ENCODE measurements at places on chromosomes 1 and 21.

- no peak for DNase-seq
Observed at GRCh38 chr1:48051466-48052126, 54.4 kb upstream of the TRABD2B start.

GRCh38 chr1:168634951-168635532, 58.6 kb downstream of the XCL1 start:
- DNase-seq, result no peak

- no peak for DNase-seq
Observed at GRCh38 chr1:37954316-37954971, 7.6 kb upstream of the INPP5B start.

- no peak for DNase-seq
Observed at GRCh38 chr1:15852036-15852827, 4.7 kb downstream of the SPEN start.

DNA sequence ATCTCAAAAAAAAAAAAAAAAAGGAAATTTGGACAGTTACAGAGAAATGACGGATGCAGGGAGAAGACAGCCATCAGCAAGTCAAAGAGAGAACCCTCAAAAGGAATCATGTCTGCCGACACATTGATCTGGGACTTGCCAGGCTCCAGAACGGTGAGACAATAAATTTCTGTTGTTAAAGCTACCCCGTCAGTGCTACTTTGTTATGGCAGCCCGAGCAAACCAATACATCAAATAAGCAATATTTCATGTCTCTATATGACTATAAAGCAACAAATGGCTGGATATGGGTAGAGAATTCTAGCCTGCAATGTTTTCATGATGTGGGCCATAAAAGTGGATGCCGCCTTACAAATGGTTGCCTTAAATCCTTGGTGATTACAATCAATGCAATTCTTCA, 23.3 kb upstream of the FAM89A start:
- DNase-seq, result no peak

All from liver (tissue), 10 donors.